NCI-H1092 treated with DMSO at 0.1 percent for 48 hours (cell line): ENCODE measurements at places on chromosomes 12 and 14.

DNA sequence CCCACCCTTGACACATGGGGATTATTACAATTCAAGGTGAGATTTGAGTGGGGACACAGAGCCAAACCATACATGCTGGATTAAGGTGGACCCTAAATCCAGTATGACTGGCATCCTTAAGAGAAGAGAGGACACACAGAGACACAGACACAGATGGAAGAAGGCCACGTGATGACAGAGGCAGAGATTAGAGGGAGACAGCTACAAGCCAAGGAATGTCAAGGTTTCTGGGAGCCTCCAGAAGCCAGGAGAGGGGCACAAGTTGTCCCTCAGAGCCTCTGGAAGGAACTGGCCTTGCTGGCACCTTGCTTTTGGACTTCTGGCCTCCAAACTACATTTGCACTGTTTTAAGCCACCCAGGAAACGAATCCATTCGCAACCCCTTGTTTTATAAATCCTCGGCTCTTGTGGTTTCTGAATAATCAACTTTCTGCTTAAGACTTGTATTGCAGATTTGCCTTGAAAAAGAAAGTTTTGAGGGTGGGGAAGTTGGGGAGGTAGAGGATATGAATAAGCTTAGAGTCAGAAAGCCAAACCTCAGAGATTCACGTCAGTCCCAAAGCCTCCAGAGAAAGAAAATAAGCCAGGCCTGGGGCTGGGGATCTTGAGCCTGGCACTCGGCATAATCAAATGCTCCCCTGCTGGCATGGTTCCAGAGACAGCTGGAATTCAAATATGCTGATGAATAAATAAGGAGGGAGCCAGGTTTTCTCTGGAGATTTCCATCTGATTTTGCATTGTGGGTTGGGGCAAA, 224.2 kb upstream of the PWP1 start:
- DNase-seq: no peak

- no peak for DNase-seq
Observed at GRCh38 chr14:101072531-101072930, 169.0 kb upstream of the RTL1 start.

- no peak for DNase-seq
Observed at GRCh38 chr12:103326190-103326589, 169.6 kb downstream of the C12orf42 start.

GRCh38 chr12:131124487-131125280, 171.0 kb downstream of the ADGRD1 start:
- DNase-seq: no peak

- DNase-seq: peak; percentile 30
Observed at GRCh38 chr14:90815822-90816662, at the start of gene TTC7B. Gene TTC7B, minus strand, starts transcription at chr14:90816430. Its CDS starts 135 bp downstream, at chr14:90816295.

- no peak for DNase-seq
Observed at GRCh38 chr12:33828326-33828725, 194.0 kb upstream of the ALG10 start.

GRCh38 chr12:14936224-14936861, 2.0 kb downstream of the ERP27 start:
- DNase-seq: no peak

- DNase-seq: no peak
Observed at GRCh38 chr14:95616745-95617144, 69.5 kb upstream of the TCL1B start.

DNA sequence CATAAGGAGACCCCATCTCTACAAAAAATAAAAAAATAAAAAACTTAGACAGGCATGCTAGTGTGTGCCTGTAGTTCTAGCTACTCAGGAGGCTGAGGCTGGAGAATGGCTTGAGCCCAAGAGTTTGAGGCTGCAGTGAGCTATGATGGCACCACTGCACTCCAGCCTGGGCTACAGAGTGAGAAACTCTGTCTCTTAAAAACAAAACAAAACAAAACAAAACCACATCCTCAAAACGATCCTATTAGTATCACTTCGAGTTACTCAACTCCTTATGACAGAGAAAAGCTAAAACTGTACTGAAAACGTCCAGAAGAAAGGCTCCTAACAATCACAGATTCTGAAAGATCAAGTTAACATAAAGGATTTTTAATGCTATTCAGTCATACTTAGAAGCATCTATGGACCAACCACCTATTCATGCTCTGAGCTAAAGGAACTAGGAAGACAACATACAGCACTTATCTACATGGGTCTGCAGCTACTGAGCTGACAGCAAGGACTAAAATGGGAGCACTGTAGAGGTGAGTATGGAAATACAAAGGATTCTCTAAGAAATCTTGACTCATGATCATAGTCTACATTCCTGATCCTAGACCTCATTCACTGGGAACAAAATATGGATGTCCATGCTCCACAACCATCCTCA, 75.3 kb upstream of the DUSP6 start:
- DNase-seq: no peak

- DNase-seq: no peak
Observed at GRCh38 chr12:97293541-97293940, 169.1 kb upstream of the RMST start.

GRCh38 chr12:109888179-109889020, 8.1 kb upstream of the GLTP start:
- no peak for DNase-seq

GRCh38 chr12:64083285-64084210, 138.5 kb downstream of the KICS2 start:
- no peak for DNase-seq

- peak; percentile 64 for DNase-seq
Observed at GRCh38 chr12:57553343-57554202, 3.7 kb downstream of the KIF5A start.

DNA sequence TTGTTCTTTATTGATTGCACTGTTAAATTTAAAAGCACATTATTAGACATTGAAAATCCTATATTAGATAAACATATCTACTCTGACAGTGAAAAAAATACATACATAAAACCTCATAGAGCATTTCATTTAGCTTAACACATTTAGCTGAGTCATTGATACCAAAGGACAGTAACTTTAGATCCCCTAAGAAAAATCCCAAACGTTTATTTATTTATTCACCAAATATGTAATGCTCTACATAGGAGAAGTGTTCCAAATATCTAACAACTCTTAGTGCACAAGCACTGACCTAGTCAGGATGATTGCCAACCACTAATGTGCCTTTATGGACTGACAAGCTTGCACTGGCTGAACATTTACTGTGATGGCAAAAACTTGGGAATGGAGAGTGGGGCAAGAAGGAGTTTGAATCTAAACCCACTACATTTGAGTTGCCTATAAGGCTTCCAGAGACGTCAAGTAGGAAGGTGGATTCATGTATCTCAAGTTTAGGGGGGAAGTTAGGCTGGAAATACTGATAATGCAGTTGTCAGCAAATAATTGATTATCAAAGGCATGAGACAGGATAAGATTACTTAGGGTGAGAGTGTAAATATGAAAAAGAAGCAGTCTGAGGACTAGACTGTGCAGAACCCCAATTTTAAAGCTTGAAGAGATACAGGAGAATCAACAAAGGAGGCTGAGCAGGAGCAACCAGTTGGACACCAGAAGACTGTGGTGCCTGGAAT, 156.4 kb downstream of the PLCZ1 start:
- DNase-seq: no peak

- no peak for DNase-seq
Observed at GRCh38 chr14:99064262-99064954, 207.6 kb downstream of the BCL11B start.

GRCh38 chr12:46590991-46591703, 218.6 kb upstream of the SLC38A2 start:
- DNase-seq: no peak

DNA sequence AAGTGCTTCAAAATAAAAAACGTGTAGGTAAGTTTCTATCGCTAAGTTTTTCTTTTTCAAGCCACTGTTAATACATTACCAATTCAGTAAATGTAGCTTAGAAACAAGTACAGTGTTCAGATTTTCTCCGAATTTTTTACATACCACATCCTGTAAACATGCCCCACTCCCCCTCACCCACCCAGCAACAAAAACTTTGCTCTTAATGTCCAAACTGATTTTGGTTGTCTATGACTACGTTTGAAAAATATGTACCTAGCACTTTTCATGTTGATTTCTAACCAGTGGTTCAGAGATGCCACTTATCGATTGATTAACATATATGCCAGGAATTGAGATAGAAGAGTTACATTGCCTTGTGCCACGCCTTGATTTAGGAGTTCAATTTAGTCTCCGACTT, 663 bp upstream of the LIN7A start:
- no peak for DNase-seq

GRCh38 chr14:102451064-102451352, 58.6 kb downstream of the ANKRD9 start:
- DNase-seq: no peak

DNA sequence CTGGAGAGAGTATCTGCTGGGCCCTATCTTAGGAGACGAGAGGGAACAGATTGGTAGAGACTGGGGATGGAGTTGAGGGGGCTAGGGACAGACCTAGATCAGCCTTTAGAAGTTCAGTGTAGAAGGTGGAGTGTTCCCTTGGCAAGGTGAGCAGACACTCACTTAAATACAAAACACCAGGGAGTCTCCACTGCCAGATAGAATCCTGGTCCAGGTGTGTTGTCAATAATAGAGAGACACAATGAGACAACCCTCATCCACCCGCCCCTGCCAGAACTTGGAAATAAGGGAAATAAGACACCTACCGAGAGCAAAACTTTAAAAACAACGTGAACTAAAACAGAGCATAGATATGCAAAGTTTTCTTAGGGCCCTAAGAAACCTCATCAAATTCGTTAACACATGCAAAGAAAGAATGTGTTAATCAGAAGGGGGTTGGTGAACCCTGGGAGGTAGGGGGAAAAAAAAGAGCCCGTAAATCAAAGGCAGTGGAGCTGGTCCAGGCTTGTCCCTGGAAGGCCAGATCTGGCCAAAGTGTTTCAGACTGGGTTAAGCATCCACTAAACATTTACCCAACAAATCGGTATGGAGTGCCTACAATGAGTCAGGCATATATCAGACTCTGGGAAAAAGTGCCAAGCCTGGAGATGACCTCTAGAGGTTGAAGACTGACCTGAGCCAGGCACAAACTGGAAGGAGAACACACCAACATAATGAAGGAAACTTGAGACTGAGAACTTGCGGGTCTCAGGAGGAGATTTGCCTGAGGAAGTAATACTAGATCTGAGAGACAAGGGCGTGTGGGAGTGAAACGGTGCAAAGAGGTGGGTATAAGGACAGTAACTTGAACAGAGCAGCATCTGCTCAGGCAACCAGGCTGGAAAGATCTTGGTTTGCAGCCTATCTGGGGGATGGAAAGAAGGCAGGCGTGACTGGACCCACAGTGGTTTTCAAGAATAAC, 37.0 kb upstream of the OTX2 start:
- no peak for DNase-seq

GRCh38 chr12:5047094-5047493, 3.4 kb downstream of the KCNA5 start:
- DNase-seq: no peak

DNA sequence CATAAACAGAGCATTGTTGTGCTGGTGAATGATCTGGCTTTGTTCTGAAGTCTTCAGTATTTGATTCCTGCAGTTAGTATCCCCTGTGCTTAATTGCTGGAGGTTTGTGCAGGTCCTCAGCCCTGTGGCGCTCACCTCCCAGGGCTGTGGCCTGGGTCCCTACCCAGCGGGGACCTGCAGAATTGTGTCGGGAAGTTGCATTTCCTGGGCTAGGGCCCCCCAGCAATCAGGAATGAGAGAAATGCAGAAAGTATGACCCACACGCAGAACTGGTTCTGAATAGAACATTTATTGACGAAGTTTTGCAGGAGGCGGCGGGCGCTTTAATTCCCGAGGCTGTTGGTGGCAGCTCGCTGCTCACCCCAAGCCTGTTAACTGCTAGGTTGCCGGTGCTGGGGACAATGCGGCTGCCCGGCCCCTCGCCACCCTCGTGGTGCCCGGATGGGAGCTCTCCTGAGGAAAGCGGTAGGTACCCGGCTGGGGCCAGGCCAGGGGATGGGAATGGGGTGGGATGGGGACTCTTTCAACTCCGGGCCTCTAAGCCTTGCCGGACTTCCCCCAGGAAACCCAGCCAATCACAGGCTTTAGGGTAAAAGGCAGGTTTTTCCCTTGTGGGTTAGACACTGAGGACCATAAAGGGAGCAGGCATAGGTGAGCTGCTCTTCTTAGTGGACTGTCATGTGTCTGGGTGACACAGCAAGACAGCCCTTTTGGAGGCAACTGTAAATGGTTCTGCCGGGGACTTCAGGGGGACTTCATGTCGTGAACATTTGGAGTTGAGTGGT, 11.6 kb downstream of the PLEKHG3 start:
- no peak for DNase-seq
